HCEC 1CT (cell line): ENCODE measurements at places on chromosomes 2 and 18.

DNA sequence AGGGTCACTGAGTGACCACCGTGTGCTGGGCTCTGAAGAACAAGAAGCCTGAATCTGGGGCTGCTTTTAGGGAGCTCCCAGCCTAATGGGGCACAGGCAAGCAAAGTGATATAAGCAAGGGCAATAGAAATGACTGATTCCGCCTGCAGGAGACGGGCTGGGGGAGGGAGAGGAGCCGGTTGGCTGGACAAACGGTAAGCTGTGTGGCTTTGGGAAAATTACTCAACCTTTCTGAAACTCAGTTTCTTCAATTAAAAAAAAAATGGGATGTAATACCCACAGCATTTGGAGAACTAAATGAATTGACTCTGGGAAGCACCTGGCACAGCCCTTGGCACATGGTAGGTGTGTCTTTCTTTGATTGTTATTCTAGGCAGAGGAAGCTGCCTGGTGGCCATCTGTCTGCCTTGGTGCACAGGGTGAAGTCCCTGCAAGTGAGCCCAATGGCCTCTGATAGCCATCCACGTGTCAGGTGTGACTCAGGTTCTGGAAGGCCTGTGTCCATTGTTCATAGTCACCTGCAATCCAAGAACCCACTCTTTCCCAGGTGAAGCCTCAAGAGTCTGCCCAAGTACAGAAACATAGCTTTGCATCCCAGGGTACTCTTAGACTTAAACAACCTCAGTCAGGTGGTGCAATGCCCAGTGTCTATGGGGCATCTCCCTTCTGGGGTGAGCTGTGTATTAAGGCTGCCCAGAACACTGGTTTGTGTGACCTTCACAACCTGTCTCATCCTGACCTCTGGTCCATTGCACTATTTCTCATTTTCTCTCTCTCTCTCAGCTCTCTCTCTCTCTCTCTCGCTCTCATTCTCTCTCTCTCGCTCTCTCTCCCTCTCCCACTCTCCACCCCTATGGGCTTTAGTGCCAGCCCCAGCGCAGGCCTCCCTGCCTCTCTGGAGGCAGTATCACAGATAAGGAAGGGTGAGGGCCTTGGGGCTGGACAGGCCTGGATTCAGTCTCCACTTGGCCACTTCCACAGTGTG lies 30.0 kb upstream of the NTSR2 start:
- no peak for DNase-seq

DNA sequence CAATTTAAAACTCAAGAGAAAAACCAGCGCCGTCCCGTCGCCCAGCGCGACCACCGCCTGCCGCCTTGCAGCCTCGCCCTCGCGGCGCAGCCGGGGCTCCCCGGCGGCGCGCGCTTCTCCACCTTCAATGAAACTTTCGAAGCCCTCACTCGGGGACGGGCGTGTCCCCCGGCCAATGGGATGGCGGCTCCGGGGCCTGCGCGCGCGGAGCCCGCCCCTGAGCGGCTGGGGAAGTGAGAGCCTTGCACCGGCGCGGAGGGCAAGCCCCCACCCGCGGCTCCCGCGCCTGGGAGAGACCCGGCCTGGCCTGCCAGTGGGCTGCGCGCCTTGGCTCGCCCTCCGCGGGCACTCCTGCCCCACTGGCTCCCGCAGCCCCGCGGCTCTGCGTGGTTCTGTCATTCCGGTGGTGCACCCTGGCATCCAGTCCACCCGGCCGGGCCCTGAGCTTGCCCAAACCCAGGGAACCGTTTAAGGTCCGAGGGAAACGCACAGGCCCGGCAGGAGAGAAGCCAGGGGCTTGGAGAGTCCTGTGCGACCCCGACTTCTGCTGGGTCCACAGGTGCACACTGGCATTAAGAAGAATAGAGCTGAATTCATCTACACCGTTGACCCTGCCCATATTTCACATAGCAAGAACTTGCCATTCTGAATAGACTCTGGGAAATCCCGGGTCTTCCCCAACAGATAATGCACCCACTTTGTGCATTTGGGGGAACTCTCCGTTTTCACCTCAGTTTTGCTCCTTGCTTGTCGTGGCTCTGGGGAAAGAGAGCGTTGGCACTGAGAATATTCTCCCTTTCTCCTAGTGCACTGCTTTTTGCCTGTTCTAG lies at the start of gene PIEZO2:
Gene PIEZO2 (minus strand): TSS at position 129 of the 830 bp plus-strand sequence. CDS start 981 bp downstream, outside the sequence.
- DNase-seq: no peak

DNA sequence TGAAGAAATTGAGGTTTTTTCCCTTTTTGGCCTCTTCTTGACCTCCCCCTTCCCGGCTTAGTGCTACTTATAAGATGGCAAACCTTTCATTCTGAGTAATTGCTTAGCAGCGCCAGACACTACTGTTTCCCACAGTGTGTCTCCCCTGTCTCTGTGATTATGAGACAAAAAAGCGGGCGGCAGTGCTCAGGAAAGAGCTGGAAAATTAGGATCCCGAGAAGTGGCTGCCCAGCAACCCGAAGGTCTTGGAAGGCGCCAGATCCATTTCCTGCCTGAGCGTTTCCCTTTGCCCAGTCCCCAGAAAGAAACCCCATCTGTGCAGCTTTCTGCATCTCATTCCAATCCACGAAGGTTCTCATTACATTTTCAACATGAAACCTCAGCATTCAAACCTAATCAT lies 191.9 kb upstream of the APCDD1 start:
- no peak for DNase-seq

DNA sequence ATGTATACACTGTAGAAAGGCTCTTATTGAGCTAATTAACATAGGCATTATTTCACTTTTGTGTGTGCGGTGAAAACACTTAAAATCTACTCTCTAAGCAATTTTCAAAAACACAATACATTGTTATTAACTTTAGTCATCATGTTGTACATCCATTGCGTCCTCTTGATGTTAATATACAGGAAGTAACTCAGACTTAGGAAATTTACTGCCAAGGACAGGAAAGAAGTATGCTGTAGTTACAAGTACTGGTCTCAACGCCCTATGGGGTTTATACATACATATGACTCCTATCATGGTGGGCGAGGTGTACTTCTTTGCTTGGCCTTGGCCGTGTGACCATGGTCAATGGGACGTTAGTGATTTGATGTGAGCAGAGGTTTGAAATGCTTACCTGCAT lies 15.5 kb downstream of the SCTR start:
- no peak for DNase-seq

- no peak for DNase-seq
Observed at GRCh38 chr2:29000481-29000880, 19.4 kb downstream of the TOGARAM2 start.

GRCh38 chr2:226333388-226333787 lies 466.2 kb downstream of the IRS1 start:
- DNase-seq: no peak

DNA sequence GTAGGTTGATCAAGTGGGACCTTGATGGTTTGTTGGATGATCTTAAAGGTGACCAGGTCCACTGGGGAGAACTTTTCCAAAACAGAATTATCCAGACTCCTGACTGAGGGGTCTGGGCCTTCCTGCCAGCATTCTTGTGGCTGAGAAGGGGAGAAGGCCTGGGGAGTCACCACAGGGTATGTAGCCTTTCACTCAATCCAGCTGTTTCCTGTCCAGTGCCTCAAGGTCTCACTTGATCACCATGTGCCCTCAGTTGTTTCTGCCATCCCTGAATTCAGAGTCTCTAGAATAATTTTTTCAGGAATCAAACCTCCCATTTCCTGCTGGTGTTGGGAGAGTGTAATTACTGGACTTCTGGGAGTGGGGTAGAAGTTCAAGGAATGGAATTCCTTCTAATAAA lies 54.4 kb upstream of the TANC1 start:
- DNase-seq: no peak

GRCh38 chr2:73243884-73244570 lies 9.9 kb downstream of the CCT7 start:
- DNase-seq: no peak

GRCh38 chr2:46338674-46339073 lies 41.5 kb downstream of the EPAS1 start:
- DNase-seq: no peak

DNA sequence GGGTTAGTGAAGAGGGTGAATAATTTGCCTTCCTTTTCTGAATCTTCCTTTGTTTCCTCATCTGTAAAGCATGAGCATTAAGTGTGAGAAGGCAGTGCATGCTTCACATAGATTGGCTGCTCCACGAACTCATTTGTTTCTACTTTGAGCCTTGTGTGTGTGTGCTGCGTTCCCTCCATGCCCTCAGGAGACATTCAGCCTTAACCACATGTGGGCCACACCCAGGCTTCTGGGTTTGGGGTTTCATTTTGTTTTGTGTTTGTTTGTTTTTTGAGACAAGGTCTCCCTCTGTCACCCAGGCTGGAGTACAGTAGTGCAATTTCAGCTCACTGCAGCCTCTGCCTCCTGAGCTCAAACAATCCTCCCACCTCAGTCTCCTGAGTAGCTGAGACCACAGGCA lies 843.3 kb downstream of the GALR1 start:
- DNase-seq: no peak

GRCh38 chr2:26809211-26809610 lies 23.4 kb downstream of the CENPA start:
- DNase-seq: no peak

GRCh38 chr2:179524809-179525339 lies 260.2 kb upstream of the SESTD1 start:
- DNase-seq: no peak

DNA sequence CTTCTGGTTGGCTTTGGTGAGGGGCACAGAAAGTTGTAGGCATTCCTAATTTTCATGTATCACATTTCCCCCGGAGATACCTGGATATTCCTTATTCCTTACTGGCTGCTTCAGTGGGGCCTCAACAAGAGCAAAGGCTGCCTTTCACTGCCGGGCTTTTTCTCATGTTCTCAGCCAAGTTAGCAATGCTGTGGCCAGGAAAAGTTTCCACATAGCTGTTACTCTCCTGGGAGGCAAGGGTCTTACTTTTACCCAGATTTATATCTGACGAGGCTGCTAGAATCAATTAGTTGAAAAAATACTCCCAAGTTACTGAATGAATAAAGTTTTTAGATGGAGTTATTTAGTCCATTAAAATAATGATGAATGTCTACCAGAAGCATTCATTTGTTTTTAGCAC lies 230.5 kb downstream of the ZNF407 start:
- DNase-seq: no peak

DNA sequence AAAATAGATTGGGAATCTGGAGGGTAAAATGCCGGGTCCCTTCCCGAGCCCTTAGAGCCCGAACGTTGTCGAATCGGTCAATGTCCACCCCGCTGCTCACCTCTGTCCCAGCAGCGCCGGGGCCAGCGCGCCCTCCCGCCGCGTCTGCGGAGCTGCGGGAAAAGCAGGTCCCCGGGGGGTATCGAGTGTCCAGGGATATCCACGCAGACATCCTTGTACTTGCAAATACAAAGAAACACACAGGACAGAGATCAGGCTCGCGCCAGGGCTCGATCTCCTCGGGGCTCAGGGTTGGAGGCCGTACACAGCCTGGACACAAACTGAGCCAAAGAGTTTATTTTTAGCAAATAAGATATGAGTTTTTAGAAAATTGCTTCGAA lies 2.3 kb upstream of the GATA6 start:
- DNase-seq: no peak

GRCh38 chr2:62374301-62375112 lies 131.5 kb downstream of the TMEM17 start:
- no peak for DNase-seq

DNA sequence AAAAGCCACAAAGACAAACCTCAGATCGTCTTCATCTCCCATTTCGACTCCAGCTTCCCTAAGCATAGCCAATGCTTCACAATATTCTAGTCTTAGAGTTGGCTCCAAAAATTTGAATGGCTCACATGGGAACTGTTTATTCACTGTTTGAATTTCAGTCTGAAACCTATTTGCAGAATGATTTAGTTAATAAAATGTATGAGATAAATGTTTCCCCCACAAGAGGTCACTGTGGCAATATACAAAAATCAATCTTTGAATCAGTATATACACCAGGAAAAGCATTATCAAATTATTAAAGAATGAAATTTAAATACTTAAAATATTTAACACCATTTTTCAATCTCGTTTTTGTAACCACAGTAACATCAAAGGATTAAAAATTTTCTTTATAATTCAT lies 40.0 kb upstream of the MCM6 start:
- DNase-seq: peak; percentile 26

GRCh38 chr2:101677658-101678057 lies 19.8 kb upstream of the MAP4K4 start:
- no peak for DNase-seq

- DNase-seq: peak; percentile 3
Observed at GRCh38 chr2:105660489-105660888, 84.2 kb upstream of the NCK2 start.

DNA sequence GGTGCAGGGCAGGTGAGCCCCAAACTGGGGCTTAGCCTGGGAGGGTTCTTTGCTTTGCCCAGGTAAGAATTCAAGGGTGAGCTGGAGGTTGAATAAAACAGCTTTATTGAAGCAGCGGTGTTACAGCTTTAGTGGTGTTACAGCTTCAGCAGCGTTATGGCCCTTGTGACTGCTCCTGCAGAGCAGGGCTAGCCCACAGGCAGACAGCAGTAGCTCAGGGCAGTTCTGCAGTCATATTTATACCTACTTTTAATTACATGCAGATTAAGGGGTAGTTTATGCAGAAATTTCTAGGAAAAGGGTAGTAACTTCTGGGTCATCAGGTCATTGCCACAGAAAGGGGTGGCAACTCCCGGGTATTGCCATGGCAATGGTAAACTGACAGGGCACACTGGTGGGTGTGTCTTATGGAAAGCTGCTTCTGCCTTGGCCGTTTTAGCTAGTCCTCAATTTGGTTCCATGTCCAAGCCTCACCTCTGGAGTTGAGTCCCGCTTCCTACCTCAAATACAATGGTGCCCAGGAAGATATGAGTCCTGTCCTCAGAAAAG lies 78.2 kb downstream of the THNSL2 start:
- no peak for DNase-seq

- DNase-seq: no peak
Observed at GRCh38 chr18:6414723-6415417, at the start of gene L3MBTL4. TSS of gene L3MBTL4 (minus strand) at chr18:6414911. CDS start at chr18:6311625, 103,286 bp downstream.

- DNase-seq: peak; percentile 28
Observed at GRCh38 chr2:170235860-170236679, 58.1 kb downstream of the MYO3B start.

GRCh38 chr2:81445176-81445575 lies 1140.6 kb upstream of the LRRTM1 start:
- no peak for DNase-seq

- no peak for DNase-seq
Observed at GRCh38 chr2:235489897-235490296, 3.9 kb upstream of the AGAP1 start.

DNA sequence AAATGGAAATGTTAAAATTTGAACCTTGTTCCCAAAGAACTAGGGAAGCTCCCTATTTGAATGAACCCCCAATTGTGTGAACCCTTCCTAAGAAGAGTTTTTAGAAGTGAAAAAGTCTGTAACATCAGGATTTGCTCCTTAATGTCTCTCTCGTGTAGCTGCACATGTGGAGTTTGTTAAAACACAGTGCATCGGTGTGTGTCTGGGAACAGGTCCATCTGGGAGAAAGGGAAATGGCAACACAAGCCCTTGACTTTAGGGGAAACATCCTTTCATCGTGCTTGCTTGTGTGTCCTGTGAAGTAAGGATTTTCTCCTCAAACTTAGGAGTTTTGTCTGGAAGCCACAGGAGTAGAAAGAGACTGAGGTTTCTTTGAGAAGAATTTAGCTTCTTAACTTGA lies 203.9 kb downstream of the PRKCE start:
- DNase-seq: no peak
